ENCODE measurements at places on chromosomes 6 and 20.

DNA sequence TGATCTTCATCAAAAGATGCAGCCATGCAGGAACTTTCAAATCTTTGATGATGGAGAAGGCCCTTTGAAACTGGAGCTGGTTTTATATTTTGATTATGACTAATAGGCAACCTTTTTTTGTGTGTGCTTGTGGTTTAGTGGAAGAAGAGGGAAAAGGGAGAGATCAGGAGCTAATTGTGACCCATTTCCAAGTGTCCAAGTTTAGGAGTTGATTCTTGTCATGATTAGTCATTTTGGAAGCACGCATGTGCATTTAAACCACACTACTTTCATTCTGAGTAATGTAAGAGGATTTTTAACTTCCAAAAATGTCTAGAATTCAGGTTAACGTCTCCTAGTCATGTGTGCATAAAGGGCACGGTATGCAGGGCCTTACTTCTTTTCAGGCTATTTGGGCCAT lies 3.5 kb downstream of the FOXO3 start:
- DNase-seq: no peak

DNA sequence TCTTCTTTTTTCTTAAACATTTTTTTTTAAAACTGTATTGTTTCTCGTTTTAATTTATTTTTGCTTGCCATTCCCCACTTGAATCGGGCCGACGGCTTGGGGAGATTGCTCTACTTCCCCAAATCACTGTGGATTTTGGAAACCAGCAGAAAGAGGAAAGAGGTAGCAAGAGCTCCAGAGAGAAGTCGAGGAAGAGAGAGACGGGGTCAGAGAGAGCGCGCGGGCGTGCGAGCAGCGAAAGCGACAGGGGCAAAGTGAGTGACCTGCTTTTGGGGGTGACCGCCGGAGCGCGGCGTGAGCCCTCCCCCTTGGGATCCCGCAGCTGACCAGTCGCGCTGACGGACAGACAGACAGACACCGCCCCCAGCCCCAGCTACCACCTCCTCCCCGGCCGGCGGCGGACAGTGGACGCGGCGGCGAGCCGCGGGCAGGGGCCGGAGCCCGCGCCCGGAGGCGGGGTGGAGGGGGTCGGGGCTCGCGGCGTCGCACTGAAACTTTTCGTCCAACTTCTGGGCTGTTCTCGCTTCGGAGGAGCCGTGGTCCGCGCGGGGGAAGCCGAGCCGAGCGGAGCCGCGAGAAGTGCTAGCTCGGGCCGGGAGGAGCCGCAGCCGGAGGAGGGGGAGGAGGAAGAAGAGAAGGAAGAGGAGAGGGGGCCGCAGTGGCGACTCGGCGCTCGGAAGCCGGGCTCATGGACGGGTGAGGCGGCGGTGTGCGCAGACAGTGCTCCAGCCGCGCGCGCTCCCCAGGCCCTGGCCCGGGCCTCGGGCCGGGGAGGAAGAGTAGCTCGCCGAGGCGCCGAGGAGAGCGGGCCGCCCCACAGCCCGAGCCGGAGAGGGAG lies 580 bp downstream of the VEGFA start:
- peak; percentile 8 for DNase-seq

- no peak for DNase-seq
Observed at GRCh38 chr20:32777177-32777956, 15.2 kb downstream of the DNMT3B start.

DNA sequence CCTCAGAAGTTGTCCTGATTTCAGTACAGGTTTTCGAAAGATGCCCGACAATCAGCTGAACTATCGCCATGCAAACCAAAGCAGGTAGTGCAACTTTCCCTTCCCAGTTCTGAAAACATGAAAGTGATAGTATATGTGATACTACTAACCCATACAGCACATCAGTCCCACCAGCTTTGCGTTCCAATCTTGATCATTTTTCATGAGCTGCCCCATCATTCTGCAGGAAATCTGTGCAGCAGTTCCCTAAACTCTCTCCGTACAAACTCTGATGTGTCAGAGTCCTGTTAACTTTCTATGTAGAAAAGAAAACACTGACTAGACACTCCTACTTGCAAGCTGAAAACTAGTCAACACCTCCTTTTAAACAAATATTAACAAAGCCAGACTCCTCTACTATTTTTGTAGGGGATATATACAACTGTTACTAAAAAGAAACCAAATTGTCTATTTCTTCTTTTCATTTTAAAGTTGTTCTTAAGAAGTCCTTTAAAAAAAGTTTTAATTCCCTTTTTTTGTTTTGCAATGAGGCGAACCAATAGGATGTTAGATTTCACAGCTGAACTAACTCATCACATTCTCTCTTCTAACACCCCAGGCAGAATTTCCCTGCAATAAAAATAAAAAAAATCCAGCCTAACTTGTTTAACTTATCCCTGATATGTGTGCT lies 99.6 kb upstream of the DST start:
- DNase-seq: no peak

DNA sequence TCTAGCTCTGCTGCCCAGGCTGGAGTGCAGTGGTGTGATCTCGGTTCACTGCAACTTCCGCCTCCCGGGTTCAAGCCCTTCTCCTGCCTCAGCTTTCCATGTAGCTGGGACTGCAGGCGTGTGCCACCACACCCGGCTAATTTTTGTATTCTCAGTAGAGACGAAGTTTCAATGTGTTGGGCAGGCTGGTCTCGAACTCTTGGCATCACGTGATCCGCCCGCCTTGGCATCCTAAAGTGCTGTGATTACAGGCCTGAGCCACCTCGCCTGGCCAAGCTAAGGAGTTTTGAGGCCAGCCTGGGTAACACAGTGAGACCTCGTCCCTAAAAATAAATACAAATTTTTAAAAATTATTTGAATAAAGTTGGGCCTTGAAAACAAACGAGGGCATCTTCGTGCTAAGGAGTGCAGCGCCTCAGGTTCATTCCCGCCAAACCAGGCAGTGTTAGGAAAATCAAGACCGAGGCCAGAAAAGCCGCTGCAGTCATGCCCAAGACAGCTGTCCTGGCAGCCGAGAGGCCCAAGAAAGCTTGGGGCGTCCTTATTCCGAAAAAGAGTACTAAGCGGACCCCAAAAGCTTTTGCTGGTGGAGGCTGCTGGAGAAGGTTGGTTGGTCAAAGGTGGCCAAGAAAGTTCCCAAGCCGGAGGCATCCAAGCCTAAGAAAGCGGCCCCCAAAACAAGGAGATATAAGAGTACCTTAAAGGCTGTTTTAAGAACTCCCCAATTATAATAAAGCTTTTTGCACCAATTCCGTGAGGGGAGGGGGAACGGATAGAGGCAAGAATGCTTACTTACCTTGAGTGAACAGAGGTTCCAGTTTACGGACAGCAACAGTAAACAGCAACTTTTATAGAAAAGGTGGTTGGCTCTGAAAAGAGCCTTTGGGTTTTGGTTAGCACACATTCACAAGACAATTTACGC lies 109.0 kb downstream of the HFE start:
- no peak for DNase-seq

GRCh38 chr6:88662653-88663174 lies 300.7 kb downstream of the RNGTT start:
- DNase-seq: no peak

GRCh38 chr20:59141818-59142581 lies 21.6 kb upstream of the ZNF831 start:
- DNase-seq: no peak

GRCh38 chr6:41700463-41701347 lies 34.7 kb downstream of the TFEB start:
- no peak for DNase-seq

DNA sequence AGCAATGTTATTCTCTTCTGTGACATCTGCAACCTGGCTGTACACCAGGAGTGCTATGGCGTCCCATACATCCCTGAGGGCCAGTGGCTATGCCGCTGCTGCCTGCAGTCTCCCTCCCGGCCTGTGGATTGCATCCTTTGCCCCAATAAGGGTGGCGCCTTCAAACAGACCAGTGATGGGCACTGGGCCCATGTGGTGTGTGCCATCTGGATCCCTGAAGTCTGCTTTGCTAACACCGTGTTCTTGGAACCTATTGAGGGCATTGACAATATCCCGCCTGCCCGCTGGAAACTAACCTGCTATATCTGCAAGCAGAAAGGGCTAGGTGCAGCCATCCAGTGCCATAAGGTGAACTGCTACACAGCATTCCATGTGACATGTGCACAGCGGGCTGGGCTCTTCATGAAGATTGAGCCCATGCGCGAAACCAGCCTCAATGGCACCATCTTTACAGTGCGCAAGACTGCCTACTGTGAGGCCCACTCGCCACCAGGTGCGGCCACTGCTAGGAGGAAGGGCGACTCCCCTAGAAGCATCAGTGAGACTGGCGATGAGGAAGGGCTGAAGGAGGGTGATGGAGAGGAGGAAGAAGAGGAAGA lies 4.6 kb downstream of the BRPF3 start:
- no peak for DNase-seq

GRCh38 chr20:11941593-11942246 lies 24.0 kb downstream of the BTBD3 start:
- no peak for DNase-seq

DNA sequence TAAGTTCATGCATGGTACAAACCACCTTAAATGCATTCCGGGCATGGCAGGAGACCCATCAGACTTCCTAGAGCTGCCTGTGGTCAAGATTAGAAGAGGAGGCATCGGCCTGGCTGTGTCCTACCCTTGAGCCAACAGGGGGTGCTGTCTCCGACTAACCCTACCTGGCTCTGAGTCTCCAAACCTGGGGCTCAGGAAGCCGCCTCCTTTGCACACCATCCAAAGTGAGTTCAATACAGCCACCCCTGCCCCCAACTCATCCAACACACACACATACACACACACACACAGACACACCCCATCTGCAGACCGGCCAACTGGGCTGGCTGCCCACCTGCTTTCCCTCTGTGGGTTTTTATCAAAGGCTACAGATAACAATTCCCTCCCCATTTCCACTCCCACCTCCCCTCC lies 77.0 kb downstream of the JPH2 start:
- no peak for DNase-seq

Data from stimulated activated CD4-positive, alpha-beta T cell treated with anti-CD3 and anti-CD28 coated beads, Interleukin-1b, Interleukin-23, amount 100 ng/mL, for 4 hours (primary cell).